ENCODE measurements at places on chromosomes 2 and 18.

GRCh38 chr2:172281648-172282570, 145.5 kb upstream of the ITGA6 start:
- DNase-seq = peak; percentile 74

- DNase-seq = peak; percentile 83
These were observed 34.8 kb upstream of the IL1R1 start for GRCh38 chr2:102107741-102108070.

DNA sequence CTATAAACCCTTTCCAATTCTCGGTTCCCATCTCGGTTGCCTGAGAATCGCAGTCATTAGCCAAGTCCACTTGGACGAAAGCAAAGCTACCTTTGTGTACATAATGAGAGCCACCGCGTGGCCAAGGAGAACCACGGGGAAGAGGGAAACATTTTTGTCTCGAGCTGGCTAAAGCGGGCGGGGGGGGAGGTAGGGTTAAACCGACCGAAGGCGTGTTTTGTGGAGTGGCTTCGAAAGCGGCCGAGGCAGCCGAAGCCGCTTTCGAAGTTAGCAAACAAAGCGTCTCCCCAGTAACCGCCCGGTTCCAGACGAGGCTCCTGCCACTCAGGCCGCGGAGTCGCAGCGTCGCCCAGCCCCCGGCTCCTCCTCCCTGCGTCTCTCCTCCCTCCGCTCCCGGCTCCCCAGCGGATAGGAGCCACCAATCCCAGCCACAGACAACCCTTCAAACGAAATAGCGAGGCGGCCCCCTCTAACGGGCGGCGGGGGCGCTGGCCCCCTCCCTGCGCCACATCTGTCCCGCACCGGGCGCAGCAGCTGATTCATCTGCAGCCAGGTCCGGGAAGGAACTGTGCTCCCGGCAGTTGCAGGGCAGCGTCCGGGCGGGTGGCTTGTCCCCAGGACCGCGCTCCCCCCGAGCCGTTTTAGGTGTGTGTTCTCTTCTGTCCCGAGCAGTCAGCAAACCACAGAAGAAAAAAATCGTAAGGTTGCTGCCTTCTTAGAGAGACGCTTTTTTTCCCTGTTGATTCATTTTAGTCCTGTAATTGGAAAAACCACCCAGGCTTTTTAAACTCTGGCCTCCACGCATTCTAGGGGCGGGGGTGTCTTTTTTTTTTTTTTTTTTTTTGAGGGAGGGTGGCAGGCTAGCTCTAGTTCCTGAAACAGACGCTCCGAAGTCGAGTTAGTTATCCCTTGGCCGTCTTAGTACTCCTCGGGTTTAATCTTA, 1.8 kb upstream of the TGIF1 start:
- DNase-seq = peak; percentile 98

DNA sequence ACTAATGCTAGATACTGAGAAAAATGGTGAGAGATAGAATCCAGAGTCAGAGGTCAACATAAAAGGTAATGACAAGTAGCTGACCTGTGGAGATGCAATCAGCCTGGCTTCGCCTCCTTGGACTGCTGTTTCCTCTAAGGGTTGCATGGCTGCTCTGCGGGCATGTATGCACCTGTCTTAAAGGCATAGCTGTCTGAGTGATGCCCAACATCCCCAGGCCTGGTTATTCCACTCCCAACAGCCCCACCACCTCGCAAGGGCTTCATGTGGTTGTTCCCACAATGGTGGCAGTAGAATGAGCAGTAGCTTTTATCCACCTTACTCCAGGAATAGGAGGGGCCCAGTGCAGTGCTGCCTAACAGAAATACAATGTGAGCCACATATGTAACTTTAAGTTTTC, 69.7 kb upstream of the ALK start:
- no peak for DNase-seq

DNA sequence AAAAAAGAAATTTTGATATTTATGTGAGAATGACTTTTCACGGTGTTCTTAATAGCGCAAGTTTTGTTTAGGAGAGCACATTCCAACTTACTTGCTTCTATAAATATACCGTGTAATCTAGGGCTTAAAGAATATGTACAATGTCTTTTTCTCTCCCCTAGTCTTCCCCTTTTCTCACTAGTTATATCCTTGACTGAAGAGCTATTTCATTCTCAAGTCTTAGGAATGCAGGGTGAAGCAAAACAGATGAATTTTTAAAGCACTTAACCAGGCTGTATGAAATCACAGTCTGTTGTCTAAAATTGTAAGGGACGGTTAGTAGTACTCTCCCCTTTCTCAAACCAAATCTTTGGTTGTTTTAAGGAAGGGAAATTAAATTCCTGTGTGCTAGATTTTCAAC, 29.6 kb upstream of the SLC30A6 start:
- peak; percentile 60 for DNase-seq

DNA sequence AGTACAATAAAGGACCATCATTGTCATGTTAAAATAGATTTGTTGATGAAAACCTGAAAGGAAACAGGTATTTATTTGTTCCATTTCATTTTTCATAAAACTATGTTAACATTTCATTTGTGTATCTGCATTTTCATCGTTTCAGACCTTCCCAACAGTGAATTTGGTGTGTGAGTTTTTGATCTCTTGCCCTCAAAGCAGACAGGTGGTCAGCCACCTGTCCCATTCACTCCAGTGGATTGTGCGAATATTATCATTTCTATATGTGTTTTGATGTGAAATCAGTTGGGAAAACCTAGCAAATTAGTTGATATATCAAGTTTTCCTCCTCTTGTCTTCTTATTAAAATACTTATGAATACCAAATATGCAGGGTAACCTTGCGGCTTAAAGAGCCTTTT, 25.4 kb upstream of the ATP5MC3 start:
- no peak for DNase-seq

- DNase-seq = peak; percentile 35
These were observed 84.2 kb upstream of the FAM136A start for GRCh38 chr2:70385966-70386595.

DNA sequence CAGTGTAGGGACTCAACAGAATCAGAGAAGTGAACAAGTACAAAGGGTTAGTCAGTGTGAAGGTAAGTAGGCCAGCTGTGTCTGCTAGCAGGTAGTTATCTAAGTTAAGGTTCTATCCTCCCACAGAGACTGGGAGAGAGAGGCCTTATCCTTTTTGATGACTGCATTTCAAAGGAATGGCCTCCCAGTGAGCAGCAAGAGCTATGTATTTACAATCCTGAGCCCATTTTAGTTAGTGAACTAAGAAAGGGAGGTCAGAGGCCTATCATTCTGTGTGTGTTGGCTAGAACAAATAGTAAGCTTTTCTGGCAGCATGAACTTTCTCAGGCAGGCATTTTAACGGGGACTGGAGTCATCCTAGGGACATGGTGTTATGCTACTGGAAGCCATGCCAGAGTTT, 182.9 kb downstream of the VWC2L start:
- no peak for DNase-seq

DNA sequence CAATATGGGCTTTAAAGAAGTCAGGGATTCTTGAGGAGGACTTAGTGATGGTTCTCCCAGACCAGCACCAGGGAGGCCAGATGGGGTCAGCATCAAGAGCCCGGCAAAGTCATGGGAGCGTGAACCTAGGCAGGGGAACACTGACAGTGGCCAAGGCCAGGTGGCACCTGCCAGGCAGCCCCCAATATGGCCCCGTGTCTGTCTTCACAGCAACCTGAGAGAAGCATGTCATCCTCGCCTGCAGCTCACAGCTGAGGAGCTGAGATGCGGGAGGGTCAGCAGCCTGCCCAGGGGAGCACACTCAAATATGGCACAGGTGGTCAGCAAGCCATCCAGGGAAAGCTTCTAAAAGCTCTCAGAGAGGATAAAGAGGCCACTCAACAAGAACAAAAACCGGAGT, 105.7 kb upstream of the GPC1 start:
- no peak for DNase-seq

DNA sequence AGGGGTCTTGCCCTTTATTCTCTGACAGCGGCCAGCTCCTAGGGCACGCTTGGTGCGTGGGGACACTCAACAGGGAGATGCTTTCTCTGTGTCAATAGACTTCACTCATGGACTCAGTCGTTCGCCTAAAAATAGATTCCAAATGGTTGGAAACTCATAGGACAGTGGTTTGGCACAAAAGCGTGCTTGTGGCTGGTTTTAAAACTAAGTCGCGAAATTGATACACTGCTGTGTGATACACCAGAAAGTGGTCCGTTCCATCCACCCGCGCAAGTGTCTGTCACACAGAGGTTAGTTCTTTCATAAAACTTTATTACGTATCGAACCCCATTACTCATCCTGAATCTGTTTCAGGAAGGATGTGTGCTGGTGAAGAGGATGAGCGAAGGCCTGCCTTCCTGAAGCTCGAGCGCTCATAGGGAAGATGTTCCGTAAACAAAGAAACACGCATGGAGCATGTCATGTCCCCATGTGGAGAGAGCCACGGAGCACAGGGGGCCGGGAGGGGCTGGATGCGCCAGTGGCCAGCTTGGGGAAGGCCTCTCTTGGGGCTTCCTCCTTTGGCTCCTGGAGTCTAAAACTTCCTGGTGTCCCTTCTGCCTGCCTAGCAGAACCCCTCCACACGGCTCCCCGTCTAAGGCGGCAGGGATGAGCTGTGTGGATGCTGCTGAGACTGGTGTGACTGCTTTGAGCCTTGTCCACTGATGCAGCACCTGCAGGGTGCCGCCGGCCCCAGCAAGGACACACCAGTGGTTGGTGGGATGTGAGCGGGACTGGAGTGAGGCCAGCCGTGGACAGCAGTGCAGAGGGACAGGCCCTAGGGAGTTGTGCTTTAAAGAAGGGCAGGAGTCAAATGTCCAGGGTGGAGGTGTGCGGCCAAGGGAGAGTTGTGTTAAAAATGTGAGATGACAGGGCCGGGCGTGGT, 207.2 kb downstream of the GBX2 start:
- DNase-seq = no peak

DNA sequence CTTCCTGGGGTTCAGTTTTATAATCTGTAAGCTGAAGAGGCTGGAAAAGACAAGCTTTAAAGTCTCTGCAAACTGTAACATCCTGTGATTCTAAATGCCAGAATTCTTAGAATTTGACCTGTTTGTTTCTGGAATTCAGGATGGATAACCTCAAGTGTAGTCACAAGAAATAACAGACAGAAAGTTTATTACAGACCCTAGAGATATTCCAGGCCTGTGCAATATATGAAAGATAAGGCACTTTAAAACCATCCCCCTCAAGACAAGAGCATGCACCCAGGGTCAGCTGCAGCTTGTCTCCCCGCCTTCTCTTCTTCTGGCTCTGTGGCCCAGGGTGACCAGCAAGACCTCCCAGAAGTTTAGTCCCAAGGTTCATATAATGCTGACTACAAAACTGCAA, 298.7 kb upstream of the ACVR2A start:
- DNase-seq = no peak

- DNase-seq = no peak
These were observed 507.6 kb downstream of the SUCLG1 start for GRCh38 chr2:83951378-83951947.

DNA sequence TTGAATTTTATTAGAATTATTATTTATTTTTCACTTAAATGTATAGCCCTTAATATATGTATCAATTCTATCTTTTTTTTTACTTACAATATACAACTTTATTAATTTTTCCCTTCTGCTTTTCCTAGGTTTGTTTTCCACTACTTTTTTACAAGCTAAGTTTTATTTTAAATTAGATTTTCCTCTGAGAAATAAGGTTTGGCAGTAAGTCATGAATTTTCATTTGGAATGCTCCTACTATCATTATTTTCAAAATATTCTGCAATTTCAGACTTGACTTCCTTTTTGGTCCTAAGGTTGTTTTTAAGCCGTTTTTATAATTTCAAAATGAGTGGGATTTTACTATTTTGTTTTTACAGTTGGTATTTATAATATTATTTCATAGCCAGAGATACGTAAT, 222.8 kb upstream of the PIEZO2 start:
- DNase-seq = no peak

- DNase-seq = no peak
These were observed 1145.3 kb upstream of the CHAC2 start for GRCh38 chr2:52622266-52622665.

GRCh38 chr18:13470516-13471197, 252.1 kb downstream of the LDLRAD4 start:
- no peak for DNase-seq

- no peak for DNase-seq
These were observed 223.4 kb downstream of the WDPCP start for GRCh38 chr2:63364866-63365265.

- DNase-seq = no peak
These were observed 42.0 kb upstream of the FMNL2 start for GRCh38 chr2:152292991-152293390.

GRCh38 chr2:118668431-118669424, 178.7 kb downstream of the EN1 start:
- peak; percentile 99 for DNase-seq

GRCh38 chr2:183998041-183998796, 600.1 kb upstream of the ZNF804A start:
- no peak for DNase-seq

All from AG10803 (cell line).